ENCODE measurements at places on chromosomes 16 and 17.

GRCh38 chr16:14629612-14629918 lies 495 bp downstream of the PARN start:
- ATAC-seq, result no peak

DNA sequence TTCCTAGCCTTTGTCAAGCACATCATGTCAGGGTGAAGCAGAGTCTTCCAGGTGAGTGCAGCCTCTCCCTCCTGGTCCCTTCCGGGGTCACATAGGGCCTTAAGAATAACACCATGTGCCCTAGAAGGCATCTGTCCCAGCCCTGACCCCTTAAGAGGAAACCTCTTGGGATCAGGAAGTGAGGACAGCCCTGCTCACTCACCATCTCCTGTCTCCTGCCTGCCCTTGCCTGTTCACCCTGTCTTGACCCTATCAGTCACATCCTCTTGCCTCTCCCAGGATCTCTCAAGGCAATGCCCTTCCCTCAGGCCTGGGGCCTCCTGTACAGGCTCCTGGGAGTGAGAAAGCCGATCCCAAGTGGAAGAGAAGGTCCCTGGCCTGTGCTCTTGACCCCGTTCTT lies 13.9 kb downstream of the MYL4 start:
- ATAC-seq, result no peak

DNA sequence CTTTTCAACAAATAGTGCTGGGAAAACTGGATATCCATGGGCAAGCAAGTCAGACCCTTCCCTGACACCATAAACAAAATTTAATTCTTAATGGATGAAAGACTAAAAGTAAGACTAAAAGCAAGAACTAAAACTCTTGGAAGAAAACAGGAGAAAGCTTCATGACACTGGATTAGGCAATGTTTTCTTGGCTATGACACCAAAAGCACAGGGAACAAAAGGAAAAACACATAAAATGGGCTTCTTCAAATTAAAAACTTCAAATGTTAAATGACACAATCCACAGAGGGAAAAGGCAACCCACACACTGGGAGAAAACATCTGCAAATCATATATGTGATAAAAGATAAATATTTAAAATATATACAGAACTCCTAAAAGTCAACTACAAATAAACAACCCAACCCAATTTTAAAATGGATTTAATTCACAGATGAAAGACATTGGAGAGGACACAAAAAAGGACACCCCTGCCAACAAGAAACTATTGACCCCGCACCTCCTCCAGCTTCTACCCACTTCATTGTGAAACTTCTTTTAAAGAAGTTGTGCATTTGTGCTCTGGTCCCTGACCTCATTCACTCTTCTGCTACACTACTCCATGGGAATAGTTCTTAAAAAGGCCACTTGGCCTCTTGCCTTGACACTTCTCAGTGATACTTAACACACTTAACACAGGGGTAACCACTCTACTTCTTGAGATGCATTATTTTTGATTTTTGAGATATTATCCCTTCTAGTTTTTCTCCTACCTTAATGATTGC lies 80.3 kb downstream of the TRIM37 start:
- ATAC-seq, result no peak

DNA sequence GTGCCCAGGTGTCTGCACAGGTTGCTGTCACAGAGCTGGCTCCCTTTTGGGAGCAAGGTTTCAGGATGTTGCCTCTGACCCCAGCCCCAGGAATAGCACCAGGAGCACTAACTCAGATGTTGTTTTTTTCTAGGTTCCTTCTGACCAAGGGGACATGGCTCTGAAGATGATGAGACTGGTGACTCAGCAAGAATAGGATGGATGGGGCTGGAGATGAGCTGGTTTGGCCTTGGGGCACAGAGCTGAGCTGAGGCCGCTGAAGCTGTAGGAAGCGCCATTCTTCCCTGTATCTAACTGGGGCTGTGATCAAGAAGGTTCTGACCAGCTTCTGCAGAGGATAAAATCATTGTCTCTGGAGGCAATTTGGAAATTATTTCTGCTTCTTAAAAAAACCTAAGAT lies 28.1 kb downstream of the SCPEP1 start:
- ATAC-seq, result no peak

GRCh38 chr16:72961115-72961832 lies 86.7 kb downstream of the ZFHX3 start:
- ATAC-seq, result peak; percentile 35

DNA sequence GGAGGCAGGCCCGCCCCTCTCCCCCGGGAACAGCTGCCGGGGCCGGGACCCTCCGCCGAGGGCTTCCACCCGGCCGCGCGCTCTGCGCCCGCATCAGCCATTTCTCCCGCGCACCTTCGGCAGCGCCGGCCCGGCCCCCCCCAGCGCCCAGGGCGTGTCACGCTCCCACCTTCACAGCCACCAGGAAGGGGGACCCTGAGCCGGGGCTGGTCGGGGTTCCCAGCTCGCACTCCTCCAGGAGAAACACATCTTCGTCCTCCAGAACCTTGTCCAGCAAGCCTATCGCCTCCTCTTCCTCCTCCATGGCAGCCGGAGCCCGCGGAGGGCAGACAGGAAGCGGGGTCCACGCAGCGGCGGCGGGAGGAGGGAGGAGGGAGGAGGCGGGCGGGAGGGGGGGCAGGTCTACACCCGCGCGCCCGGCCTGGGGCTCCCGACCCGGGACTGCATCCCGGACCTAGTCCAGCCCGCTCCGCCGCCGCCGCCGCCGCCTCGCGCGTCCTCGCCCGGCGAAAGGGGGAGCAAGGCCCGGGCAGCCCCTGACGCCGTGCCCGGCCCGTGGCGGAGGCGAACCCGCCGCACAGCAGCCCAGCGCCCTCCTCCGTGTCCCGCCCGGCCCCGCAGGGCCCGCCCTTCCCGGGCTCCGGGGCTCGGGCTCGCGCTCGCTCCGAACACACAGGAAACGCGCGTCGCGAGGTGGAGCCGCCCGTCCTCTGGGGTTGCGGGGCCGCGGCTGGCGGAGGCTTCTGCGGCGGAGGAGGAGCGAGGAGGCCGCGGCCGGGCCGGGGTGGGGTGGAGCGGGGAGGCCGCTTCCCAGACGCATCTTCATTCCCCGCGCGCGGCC lies 70.8 kb downstream of the ABR start:
- ATAC-seq, result peak; percentile 18

DNA sequence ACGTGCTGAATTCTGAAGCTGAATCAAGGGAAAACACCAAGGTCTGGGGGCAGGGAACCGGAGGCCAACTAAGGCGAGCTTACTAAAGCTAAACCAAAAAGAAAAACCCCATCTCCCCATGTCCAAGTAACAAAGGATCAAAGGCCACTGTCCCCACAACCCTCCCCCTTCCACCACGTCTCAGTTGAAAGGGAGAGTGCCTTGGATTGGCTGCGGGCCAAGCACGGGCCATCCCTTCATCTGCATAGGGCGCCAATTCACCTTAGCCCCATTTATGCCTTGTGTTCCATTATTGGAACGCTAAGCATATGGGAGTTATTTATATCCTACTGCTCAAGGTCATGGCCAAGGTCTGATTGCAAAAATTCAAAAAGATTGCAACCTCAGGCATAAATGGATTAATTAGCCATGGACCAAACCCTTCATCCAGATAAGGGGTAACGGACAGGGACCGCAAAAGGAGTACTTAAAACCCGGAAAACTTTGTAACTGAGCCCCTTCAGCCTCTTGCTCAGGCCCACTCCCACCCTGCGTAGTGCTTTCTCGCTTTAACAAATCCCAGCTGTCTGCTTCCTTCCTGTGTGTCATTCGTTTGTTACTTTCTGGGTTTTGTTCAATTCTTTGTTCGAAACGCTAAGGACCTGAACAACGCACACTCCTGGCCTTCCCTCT lies 740 bp upstream of the ATP6V0D1 start:
- ATAC-seq, result peak; percentile 13

- no peak for ATAC-seq
Measured at GRCh38 chr17:45336390-45337182, 19.8 kb upstream of the MAP3K14 start.

DNA sequence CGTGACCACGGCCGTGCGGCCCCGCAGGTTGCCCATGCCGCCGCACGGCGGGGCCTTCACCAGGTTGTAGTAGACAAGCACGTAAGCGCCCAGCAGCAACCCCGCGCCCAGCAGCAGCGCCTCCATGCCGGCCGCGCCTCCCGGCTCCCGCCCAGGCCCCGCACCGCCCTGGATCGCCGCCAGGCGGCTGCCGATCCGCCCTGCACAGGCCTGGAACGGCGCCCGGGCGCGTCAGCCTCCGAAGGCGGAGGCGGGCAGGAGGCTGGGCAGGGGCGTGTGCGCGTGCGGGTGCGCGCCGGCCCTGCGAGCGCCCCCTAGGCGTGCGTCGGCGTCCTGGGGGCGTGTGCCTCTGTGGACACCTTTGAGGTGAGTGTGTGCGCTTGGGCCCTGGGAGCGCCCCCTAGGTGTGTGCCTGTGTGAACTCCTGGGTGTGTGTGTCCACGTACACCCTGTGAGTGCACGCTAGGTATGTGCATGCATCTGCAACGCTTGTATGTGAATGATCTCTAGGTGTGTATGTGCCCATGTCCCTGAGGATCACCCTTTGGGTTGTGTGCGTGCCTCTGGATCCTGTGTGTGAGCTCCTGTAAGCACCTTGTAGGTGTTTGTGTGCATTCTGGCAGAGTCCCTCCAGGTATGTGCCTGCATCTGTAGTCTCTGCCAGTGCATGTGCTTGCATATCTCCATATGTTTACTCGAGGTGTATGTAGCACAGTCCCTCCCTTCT lies at the start of gene DHRS13:
DHRS13 (minus strand) TSS at position 261 of the 727 bp plus-strand sequence; CDS start at position 126, 135 bp downstream.
- peak; percentile 95 for ATAC-seq

DNA sequence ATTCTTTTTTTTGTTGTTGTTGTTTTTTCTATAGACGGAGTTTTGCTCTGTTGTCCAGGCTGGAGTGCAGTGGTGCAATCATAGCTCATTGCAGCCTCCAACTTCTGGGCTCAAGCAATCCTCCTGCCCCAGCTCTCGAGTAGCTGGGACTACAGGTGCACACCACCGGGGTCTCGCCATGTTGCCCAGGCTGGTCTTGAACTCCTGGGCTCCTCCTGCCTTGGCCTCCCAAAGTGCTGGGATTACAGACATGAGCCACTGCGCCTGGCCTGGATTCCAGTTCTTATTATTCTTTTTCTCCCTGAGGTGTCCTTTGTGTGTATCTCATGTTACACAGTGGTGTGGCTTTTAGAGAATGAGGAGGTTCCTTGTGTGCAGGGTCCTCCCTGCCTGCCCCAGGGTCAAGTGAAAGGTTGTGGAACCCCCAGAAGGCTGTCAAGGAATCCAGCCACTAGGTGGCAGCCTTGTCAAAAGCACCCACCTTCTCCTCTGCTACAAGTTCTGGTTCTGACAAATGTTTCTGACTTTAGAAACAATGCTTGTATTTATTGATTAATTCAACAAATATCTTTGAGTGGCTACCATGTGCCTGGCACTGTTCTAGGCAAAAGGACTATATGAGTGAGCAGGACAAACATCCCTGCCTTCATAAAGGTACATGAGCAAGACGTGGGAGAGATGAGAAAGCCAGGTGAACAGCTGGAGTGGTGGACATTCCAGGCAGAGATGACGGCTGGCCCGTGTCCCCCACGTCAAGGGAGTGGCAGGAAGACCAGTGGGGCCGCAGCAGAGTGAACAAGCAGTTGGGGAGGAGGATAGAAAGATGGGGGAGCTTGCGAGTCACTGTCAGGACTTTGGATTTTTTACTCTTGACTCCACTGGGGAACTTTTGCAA lies 112.4 kb downstream of the SPECC1 start:
- ATAC-seq, result peak; percentile 86

- ATAC-seq, result no peak
Measured at GRCh38 chr16:85291302-85292148, 179.3 kb upstream of the CIBAR2 start.

DNA sequence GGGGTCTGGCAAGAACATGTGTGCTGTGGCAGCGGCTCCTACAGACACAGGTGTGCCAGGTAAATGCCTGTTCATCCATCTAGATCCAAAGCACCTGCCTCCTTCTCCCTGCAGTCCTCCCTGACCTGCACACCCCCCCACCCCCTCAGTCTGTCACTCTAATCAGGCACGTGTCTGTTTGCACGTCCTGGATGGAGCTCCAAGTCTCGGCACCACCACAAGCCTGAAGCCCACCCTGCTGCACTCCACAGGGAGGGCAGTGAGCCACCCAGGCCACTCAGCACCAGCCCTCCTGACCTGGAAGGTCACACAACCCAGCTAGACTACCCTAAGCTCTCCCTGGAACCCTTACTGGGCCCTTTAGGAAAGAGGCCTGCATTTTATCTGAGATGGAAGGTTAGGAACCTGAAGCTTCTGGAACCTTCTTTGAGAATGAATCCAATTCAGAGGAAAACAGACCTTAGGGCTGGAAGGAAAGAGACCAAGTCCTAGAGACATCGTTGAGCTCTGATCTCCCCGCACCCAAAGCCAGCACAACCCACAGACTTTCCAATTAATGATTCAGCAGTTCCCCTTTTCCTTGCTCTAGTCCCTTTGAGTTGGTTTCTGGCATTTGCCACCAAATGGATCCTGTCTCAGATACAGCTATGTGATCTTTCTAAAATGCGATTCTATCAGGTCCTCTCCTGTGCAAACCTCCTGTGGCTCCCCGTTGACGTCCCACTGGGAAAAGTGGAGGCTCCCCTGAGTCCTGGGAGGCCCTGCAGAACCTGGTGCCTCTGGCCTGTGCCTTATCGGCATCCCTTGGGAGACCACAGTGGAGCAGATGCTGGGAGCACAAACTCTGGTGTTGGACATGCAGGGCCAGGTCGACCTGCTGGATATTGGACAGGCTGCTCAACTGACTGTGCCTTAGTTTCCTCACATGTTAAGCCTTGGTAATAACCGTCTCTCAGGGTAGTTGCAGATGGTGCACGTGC lies 67.9 kb downstream of the PRMT7 start:
- ATAC-seq, result no peak

- ATAC-seq, result no peak
Measured at GRCh38 chr17:77212081-77212832, 71.5 kb downstream of the SEC14L1 start.

All from SK-N-SH treated with all-trans-retinoic acid at 6 μM for 48 hours (cell line).